Psoas muscle (tissue), 8 donors: ENCODE measurements at places on chromosomes 12 and 14. TPM values are rescaled to one million over a fixed set of nuclear protein-coding genes. Genes with fewer than 3 reads are reported as not detected.

Gene PEBP1
- 326 TPM for total RNA-seq

Gene IL23A
- 0.32 TPM for total RNA-seq

Gene YLPM1
- total RNA-seq: 38.9 TPM

Gene GALNT6
- total RNA-seq: 2.1 TPM

Gene ZNF740
- 19.2 TPM for total RNA-seq

Gene CPSF6
- total RNA-seq: 36.6 TPM

Gene ACADS
- 99.8 TPM for total RNA-seq

Gene NINJ2
- total RNA-seq: 32.9 TPM

Gene PTPRQ
- total RNA-seq: 0.04 TPM

Gene CGRRF1
- total RNA-seq: 14.1 TPM

Gene SLCO1B1
- total RNA-seq: not detected

Gene USP44
- total RNA-seq: 0.34 TPM

Gene SDR9C7
- 0.97 TPM for total RNA-seq

Gene AKAP6
- total RNA-seq: 145 TPM

Gene DDX55
- 5.1 TPM for total RNA-seq

Gene ANO4
- 0.11 TPM for total RNA-seq
